ENCODE measurements at places on chromosomes 12 and 14. TPM values are rescaled to one million over a fixed set of nuclear protein-coding genes. Genes with fewer than 3 reads are reported as not detected.

DNA sequence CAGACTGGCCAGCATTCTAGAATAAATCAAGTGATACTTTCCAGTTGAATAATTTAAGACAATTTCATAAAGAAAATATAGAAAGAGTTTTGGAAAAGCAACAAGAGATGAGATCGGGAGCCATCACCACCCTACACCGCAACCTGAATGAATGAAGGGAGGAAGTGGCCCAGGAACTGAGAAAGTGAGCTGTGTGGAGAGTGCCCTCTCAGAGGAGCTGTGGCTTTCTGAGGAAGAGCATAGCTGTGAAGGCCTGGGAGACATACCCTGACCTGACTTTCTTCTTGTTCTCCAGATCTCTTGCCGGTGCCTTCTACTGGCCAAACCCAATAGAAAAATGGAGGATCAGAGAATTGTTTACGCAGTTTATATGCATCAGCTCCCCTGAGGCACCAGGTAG, 79.3 kb upstream of the TSPAN8 start:
- no peak overlapping the region for H3K27ac ChIP-seq
- H3K27me3 ChIP-seq, result no peaks in the 10 kb centered on the region
- peaks cover 14% of the 10 kb centered on the region for H3K4me1 ChIP-seq

DNA sequence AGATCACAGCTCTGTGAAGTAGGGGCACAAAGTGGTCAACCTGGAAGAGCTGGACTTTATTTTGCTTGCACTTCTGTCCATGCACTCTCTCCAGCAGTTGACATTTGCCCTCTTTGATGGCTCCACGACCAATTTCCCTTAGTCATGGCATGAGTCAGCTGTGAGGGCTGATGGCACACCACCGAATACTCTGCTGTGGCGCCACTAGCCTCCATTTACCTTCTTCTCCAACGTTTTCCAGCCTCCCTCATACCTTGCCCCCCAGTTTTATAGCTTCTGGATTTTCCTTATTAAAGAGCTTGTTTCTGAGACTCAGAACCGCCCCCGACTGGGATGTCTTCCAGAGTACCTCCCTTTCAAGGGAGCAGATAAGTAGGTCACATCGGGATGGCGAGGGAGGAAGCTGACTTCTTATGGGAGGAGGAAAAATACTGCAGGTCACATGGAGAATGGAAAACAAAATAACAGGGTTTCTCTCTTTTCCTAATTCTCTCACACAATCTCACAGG, 17.6 kb downstream of the NINJ2 start:
- no peaks in the 10 kb centered on the region for H3K36me3 ChIP-seq
- DNase-seq, result peak; percentile 47
- H3K4me1 ChIP-seq, result peaks cover 14% of the 10 kb centered on the region
- H3K4me3 ChIP-seq, result no peak overlapping the region

DNA sequence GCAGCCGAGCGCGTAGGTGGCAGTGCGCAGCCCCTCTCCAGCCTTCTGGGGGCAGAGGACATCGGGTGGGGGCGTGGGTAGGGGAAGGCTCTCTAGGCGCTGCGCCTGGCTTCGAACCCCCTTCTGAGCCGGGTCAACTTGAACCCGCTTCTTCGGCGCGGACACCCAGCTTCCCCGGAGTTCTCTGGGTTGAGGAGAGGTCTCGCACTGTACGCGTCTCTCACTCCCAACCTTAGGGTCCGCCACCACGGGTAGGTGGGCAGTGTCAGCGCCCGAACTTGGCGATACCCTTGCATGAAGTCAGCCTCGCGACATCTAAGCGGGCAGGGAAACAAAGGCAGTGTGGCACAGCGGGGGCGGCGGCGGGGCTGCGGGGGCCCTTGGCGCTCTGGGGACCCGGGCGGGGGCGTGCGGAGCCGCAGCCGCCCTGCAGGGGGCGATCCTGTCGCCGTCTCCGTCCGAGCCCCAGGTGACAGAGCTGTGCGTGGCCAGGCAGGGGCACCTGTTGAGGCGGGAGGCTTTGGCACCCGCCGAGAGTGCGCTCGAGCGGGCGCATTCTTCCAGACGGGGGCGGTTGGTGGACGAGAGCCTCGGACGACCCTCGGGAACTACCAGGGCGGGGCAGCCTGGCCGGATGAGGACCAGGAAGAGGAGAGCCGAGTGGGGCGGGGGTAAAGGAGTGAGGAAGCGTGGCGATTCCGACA, 1.1 kb downstream of the GALNT16 start:
- H3K36me3 ChIP-seq, result no peaks in the 10 kb centered on the region
- peak overlapping the region; percentile 35 for H3K4me3 ChIP-seq
- no peaks in the 10 kb centered on the region for H3K27me3 ChIP-seq
- peaks cover 3% of the 10 kb centered on the region for H3K4me1 ChIP-seq
- peak overlapping the region; percentile 65 for H3K27ac ChIP-seq

The SLC6A13 gene
- 1.1 TPM for total RNA-seq

The ATN1 gene
- total RNA-seq, result 72.1 TPM

DNA sequence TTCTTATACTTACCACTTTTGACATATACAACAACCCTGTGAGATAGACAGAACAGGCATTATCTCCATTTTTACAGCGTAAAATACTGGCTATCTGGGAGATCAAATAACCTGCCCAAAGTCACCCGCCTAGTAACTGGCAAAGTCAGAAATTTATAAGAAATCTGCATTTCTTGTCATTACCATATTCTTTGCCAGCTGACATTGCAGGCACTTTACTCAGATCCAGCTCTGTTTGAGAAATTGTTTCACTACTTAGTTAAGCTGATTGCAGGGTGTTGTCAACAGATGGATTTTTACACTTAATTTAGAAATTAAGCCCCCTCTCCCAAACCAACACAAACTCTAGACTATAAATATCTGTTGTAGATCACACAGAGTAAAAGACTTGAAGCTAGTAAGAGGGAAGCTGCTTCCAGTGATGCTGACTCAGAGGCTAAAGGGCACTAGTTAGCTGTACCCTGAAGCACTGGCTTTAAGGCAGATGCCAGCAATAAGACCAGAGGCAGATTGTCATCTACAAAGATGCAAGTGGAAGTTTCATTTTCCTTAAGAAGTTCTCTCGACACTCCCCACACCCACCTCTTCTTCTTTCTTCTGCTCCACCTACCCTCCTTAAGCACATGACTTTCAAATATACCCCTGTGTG, 153.1 kb downstream of the ANO6 start:
- H3K27me3 ChIP-seq, result no peaks in the 10 kb centered on the region
- no peaks in the 10 kb centered on the region for H3K4me1 ChIP-seq
- H3K36me3 ChIP-seq, result peaks cover 3% of the 10 kb centered on the region
- no peak overlapping the region for H3K27ac ChIP-seq
- no peak overlapping the region for H3K4me3 ChIP-seq

GRCh38 chr12:127677537-127678131, 589.3 kb upstream of the TMEM132C start:
- H3K4me3 ChIP-seq, result no peak overlapping the region
- no peaks in the 10 kb centered on the region for H3K27me3 ChIP-seq
- DNase-seq, result peak; percentile 79
- no peak overlapping the region for H3K27ac ChIP-seq
- no peaks in the 10 kb centered on the region for H3K36me3 ChIP-seq
- no peaks in the 10 kb centered on the region for H3K4me1 ChIP-seq

The RDH12 gene
- 0.25 TPM for total RNA-seq

DNA sequence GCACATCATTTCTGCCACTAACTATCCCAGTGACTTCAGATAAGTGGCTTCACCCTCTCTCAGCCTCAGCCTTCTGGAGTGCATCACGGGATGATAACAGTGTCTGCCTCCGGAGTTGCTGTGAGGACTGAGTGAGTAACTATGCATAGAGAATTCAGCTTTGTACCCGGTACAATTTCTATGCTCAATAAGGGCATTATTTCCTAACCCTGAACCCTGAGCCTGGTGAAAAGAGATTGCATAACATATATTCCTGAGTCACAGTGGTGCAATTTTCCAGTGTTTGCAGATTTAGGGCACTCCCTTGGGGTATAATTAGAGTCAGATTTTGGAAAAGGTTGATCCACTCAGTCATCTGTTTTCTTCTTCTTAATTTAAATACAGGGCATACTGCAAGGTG, 181.1 kb downstream of the PTPN11 start:
- no peak for DNase-seq
- no peaks in the 10 kb centered on the region for H3K27me3 ChIP-seq
- H3K4me1 ChIP-seq, result no peaks in the 10 kb centered on the region
- H3K36me3 ChIP-seq, result no peaks in the 10 kb centered on the region
- no peak overlapping the region for H3K27ac ChIP-seq
- no peak overlapping the region for H3K4me3 ChIP-seq

GRCh38 chr14:94473666-94474410, 2.2 kb downstream of the SERPINA9 start:
- H3K36me3 ChIP-seq, result no peaks in the 10 kb centered on the region
- H3K4me3 ChIP-seq, result no peak overlapping the region
- H3K27me3 ChIP-seq, result peaks cover 3% of the 10 kb centered on the region
- no peak overlapping the region for H3K27ac ChIP-seq
- DNase-seq, result no peak

DNA sequence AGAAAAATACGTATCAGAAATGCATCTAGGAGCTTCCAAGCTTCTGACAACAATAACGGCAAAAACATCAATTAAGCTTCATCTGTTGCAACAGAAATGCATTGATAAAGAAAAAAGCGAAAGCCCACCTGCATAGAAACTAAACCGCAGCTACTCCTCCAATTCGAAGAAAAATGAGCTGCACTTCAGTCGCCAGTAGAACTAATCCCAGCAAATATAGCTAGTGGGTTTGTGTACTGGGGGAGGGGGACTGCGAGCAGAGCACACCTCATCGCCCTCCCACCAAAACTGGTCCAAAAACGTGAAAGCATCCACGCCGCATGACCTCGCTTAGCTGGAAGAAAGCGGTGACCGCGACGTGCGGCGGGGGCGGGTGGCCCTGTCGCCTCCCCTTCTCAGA, 1.2 kb downstream of the SLC35F4 start:
- H3K27ac ChIP-seq, result no peak overlapping the region
- no peak overlapping the region for H3K4me3 ChIP-seq
- DNase-seq, result no peak
- no peaks in the 10 kb centered on the region for H3K4me1 ChIP-seq
- H3K36me3 ChIP-seq, result no peaks in the 10 kb centered on the region

DNA sequence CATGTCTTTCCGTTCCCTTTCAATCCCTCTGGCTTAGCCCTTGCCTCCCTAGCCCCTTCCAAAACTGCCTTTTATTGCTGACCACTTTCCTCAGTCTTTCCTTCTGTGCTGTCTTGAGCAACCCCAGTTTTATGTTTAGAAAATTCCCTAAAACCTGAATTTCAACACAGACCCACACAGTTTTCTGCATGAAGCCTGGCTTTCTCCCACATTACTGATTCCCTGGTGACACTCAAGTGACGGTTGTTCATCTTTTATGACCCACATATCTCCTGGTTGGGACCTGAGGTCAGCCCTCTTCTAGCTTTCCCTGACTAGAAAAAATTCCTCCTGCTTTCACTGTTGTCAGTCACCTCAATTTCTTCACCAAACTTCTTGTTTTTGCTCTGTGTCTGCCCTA, 21.0 kb downstream of the FGD4 start:
- H3K27ac ChIP-seq, result no peak overlapping the region
- H3K4me3 ChIP-seq, result no peak overlapping the region
- no peak for DNase-seq
- no peaks in the 10 kb centered on the region for H3K27me3 ChIP-seq

- no peaks in the 10 kb centered on the region for H3K27me3 ChIP-seq
- H3K4me3 ChIP-seq, result peak overlapping the region; percentile 92
- H3K4me1 ChIP-seq, result no peaks in the 10 kb centered on the region
- no peak overlapping the region for H3K27ac ChIP-seq
- no peaks in the 10 kb centered on the region for H3K36me3 ChIP-seq
Measured at GRCh38 chr12:95548056-95548538, 3.2 kb downstream of the USP44 start.

GRCh38 chr12:32780071-32780470, 24.4 kb upstream of the YARS2 start:
- H3K27ac ChIP-seq, result no peak overlapping the region
- no peaks in the 10 kb centered on the region for H3K27me3 ChIP-seq
- no peak for DNase-seq
- no peak overlapping the region for H3K4me3 ChIP-seq
- H3K36me3 ChIP-seq, result no peaks in the 10 kb centered on the region

GRCh38 chr12:570435-570920, 92.8 kb downstream of the NINJ2 start:
- peak overlapping the region; percentile 6 for H3K4me3 ChIP-seq
- no peaks in the 10 kb centered on the region for H3K36me3 ChIP-seq

- H3K4me3 ChIP-seq, result no peak overlapping the region
- no peaks in the 10 kb centered on the region for H3K27me3 ChIP-seq
- H3K27ac ChIP-seq, result no peak overlapping the region
- no peaks in the 10 kb centered on the region for H3K4me1 ChIP-seq
Measured at GRCh38 chr12:118166946-118167345, 31.0 kb downstream of the PEBP1 start.

GRCh38 chr14:94673781-94674231, 61.6 kb downstream of the SERPINA3 start:
- peak; percentile 69 for DNase-seq
- H3K4me1 ChIP-seq, result no peaks in the 10 kb centered on the region
- H3K4me3 ChIP-seq, result no peak overlapping the region
- H3K27me3 ChIP-seq, result no peaks in the 10 kb centered on the region
- no peaks in the 10 kb centered on the region for H3K36me3 ChIP-seq

DNA sequence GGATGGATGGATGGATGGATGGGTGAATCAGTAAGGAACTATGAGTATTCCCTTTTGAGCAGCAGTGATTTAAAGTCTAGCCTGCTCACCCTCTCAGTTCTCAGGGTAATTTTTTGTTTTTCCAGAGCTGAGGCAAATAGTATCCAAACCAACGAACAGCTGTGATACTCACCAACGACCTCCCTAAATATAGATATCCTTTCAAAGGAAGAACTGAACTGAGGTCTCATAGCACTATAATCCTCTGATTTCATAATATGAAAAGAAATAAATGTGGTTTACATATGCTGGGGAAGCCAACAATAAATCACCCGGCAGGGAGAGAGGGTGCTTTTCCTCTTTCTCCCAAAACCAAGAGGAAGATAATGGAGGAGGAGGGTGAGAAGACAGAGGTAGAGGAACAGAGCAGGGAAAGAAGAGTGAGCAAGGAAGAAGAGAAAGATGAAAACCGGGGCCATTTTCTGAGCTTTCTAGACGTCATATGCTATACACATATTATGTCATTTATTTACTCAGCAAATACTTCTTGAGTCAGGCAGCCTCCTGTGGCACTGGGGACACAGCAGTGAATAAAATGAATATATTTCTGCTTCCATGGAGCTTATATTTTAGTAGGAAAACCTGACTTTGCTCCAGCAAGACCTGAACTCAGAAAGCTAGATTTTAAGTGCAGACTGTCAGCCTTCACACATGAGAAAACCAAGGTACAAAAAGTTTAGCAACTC, 710.7 kb upstream of the TBX3 start:
- H3K27me3 ChIP-seq, result no peaks in the 10 kb centered on the region
- no peaks in the 10 kb centered on the region for H3K36me3 ChIP-seq
- peak; percentile 32 for DNase-seq
- H3K4me3 ChIP-seq, result no peak overlapping the region
- no peaks in the 10 kb centered on the region for H3K4me1 ChIP-seq

- H3K36me3 ChIP-seq, result no peaks in the 10 kb centered on the region
- H3K27me3 ChIP-seq, result no peaks in the 10 kb centered on the region
- DNase-seq, result no peak
- H3K4me1 ChIP-seq, result no peaks in the 10 kb centered on the region
Measured at GRCh38 chr12:43151441-43151981, 400.5 kb downstream of the ADAMTS20 start.

- no peaks in the 10 kb centered on the region for H3K36me3 ChIP-seq
- no peaks in the 10 kb centered on the region for H3K27me3 ChIP-seq
- H3K4me3 ChIP-seq, result no peak overlapping the region
- DNase-seq, result no peak
- H3K4me1 ChIP-seq, result no peaks in the 10 kb centered on the region
- H3K27ac ChIP-seq, result no peak overlapping the region
Measured at GRCh38 chr12:40215982-40216381, 8.8 kb upstream of the LRRK2 start.

All from lung (tissue), 17 donors.